Left lung (tissue), 14 donors: ENCODE measurements at places on chromosomes 2 and 18. TPM values are rescaled to one million over a fixed set of nuclear protein-coding genes. Genes with fewer than 3 reads are reported as not detected.
A peak's percentile ranks its signal among the peaks of the same experiment; 100 is the strongest.

Gene DES
- 101 TPM for total RNA-seq

Gene MGAT4A
- 51.7 TPM for total RNA-seq

Gene TXNDC2
- total RNA-seq: 0.18 TPM

GRCh38 chr2:221552291-221552690 lies 19.8 kb downstream of the EPHA4 start:
- no peak for DNase-seq

DNA sequence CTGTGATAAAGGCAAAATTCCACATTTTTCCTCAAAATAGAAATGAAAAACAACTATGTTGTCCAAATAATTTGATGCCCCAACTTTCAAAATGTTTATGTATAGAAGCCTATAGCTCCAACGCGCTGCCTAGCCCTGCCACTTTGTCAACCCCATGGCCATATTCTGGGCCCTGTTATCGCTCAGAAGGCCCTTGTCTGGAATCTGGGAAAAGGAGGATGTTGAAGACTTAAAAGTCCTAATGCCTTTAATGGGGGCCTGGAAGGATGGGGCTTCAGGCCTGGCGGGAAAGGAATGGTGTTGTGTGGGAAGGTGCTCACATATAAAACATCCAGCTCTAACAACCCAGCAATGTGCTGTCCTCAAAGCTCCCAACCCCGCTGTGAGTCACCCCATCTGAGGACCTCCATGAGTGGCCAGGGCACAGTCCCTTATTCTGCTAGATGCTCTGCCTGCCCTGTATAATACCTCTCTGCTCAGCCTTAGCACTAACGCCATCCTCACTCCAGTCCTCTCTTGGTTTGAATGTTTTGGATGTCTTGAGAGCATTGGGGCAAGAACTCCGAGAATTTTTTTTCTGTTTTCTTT lies 86.0 kb downstream of the ACSL3 start:
- DNase-seq: no peak

GRCh38 chr18:56696966-56697365 lies 45.8 kb downstream of the WDR7 start:
- no peak for DNase-seq

DNA sequence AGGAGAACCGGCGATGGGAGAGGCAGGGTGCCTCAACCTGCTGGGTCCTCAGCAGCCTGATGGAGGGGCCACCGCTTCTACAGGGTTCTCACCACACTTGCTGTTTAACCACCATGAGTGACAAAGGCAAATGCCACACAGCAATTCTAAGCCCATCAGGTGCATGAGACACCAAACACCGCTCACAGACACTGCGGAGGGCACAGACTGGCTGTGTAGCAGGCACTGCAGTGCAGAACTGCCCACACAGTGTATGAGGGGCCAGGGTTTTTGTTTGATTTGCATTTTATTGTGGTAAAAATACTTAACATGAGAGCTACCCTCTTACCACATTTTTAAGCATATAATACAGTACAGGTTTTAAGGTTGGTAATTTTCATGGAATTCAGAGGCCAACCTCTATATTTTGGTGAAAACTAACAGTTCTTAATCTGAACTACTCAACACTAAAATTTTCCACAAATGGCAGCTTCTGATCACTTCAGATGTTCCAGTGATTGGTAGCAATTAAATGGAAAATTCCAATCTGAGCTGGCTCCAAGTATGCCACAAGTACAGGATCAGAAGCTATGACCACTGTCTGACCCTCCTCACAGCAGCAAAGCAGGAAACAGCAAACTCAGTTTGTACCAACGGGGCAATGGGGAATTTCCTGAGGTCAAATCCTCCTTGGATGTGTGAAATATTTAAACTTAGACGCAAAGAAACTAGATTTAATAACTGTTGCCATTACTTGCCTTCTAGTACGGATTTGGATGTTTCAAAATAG lies 67.7 kb downstream of the FAM210A start:
- no peak for DNase-seq

DNA sequence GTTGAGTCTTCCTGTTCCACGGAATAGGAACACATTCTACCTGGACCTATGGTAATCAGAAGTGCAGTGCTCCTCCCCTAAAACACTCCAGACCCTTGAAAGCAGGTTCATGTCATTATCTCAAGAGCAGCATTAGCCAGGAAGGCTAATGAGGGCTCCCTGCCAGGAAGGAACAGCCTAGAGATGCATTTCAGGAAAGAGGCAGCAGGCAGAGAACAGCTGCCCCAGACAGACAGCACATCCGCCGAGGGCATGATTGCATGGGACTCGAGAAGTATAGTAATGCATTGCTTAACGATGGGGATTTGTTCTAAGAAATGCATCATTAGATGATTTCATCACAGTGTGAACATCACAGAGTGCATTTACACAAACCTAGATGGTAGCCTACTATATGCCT lies 171.5 kb downstream of the ALK start:
- DNase-seq: no peak

GRCh38 chr2:232367016-232367415 lies 11.5 kb upstream of the ALPP start:
- DNase-seq: no peak

DNA sequence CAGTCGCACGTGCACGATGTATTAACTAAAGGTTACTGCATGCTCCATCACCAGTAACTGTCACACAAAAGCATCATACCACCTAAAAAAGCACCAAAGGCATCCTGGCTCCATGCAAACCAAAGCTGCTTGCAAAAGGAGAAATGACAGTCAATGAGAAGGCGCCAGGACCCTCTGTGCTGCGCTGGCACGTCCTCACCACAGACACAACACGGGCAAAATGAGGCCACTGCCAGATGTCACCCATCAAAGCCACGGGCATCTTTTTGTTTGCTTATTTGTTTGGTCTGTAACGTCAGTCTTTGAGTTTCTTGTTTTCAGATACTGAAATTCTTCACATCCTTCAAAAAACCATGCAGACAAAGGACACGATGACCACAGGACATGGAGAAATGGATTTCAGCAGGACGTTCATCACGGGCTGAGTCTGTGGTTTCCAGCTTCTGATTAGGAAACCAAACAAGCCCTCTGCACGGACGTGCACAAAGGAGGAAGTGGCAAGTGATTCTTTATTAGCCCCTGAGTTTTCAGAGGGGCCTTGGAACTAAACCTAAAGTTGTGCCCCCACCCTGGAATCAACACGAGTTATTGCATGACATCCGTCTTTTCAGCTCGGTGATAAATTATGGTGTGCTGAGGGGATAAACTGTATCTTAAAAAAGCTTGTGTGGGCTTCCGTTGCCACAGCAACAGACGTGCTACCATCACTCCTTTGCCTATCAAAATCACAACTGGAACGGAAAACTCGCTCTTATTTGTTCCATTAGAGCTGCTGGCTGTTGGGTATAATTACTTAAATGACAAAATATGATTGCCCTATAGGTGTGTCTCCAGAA lies 181.8 kb downstream of the EIPR1 start:
- no peak for DNase-seq

DNA sequence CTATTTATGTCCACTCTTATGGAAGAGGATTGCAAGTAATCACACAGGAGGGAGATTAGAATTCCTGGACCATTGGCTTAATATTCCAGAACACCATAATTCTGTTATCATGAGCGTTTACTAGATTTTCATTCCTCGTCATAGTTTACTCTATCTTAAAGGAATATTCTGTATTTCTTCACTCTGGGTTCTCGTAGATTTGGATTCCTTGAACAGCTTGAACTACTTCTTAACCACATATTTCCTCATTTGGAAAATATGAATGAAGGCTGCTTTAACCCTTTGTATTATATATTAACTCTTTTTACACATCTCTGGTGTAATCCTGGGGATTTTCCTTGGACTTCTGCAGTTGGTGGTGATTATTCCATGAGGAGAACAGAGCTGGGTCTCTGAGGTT lies 46.3 kb upstream of the CCBE1 start:
- DNase-seq: peak; percentile 47

DNA sequence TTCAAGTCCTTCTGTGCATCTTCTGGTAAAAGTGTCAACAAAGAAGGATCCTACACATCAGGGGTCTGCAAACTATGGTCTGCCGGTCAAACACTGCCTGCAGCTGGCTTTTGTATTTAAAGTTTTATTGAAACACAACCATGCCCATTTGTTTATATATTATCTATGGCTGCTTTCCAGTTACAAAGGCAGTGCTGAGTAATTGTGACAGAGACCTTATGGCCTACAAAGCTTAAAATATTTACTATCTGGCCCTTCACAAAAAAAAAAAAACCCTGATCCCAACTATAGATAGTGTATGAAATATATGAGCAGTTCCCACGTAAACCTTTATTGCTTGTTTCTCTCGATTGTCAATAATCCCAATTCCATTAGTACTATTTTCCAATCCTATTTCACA lies 101.4 kb downstream of the RBMS1 start:
- no peak for DNase-seq

GRCh38 chr2:175605640-175606009 lies 396.4 kb downstream of the LNPK start:
- DNase-seq: no peak

DNA sequence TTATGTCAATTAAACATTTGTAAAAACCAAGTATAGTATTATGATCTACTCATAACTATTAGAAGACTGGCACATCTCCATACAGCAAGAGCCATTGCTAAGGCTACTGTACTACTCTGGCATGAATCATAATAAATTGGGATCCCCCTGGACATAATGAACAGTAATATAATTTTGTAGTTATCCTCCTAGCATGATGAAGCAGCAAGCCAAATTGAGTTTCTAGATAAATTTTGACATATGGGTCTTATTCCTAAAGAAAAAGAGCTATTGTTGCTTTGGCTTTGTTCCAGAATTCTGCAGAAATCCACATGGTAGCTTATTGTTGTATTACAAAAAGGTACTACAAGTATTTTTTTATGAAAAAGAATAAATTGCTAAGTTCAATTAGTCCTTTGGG lies 204.3 kb downstream of the CAMKMT start:
- no peak for DNase-seq

GRCh38 chr2:96150791-96151594 lies 5.8 kb upstream of the DUSP2 start:
- no peak for DNase-seq

DNA sequence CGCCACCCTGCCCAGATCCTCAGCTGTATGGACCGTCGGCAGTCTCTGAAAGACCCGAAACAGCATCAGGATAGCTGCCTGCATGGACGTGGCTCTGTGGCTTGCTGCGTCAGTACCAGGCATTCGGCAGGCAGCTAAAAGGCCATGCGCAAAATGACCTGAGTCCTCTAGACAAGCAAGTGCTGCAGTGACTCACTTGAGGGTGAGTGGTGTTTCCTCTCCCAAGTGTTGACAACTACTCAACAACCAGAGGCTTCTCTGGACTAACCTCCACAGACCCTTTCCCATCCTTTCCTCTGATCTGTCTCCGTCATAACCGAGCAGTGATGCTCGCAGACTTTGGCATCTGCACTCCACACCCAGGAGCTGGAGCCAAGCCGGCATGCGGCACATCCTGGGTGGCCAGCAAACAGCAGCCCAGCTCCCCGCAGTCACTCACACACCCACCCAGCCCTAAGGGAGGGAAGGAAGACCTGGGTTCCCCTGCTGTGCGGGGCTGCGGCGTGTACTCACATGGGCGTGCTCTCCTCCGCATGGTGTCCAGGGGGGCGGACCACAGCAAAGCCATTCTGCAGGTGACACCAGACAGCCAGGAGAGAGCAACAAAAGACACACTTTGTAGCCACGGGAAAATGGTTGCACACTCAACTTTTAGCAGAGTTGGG lies 239.3 kb downstream of the TWIST2 start:
- DNase-seq: no peak
